ENCODE measurements at places on chromosomes 11 and 22.

DNA sequence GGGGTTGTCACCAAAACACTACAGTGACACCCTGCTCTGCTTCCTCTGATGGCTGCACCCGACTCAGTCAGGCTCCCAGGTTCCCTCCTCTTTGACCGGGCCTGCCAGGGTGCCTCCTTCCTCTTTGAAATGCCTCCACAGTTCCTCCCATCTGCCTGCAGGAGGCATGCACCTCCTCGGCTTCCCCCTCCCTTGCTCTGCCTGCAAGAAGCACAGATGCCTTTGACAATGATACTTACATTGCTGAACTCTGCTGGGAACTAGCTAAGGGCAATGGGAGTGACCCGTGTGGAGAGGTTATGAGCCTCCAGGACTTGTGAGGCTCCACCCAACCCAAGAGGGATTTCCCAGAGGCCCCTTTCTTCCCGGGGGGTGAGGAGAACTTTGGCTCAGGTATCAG, 674.1 kb downstream of the OPCML start:
- DNase-seq, result no peak

DNA sequence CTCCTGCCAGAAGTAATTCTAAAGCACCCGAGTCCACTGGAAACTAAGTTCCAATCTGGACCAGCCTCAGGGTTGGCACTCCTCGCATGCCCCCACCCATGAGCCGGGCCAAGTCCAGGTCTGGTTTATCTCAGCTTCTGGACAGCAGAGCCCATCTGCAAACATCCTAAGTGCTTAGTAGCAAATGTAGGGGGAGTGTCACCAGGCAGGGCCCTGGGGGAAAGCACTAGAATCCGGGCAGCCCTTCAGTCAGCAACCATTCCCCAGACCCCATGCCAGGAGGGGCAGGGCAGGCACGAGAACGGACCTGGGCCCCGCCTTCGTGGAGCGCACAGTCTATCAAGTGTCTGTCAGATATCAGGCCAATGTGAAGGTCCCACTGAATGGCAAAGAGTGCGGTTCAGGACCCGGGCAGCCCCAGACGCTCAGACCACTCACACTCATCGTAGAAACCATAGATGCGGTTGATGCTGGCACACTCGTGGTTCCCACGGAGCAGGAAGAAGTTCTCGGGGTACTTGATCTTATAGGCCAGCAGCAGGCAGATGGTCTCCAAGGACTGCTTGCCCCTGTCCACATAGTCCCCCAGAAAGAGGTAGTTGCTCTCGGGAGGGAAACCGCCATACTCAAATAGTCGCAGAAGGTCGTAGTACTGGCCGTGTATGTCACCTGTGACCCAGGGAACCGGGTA, 1.3 kb downstream of the PPP1CA start:
- no peak for DNase-seq

GRCh38 chr22:44667276-44667675, 34.7 kb upstream of the PRR5 start:
- no peak for DNase-seq

- DNase-seq, result no peak
Observed at GRCh38 chr11:720642-721246, 14.7 kb downstream of the EPS8L2 start.

GRCh38 chr11:69642913-69643632, 2.1 kb downstream of the CCND1 start:
- peak; percentile 74 for DNase-seq
